ENCODE measurements at places on chromosomes 7 and 10. TPM values are rescaled to one million over a fixed set of nuclear protein-coding genes. Genes with fewer than 3 reads are reported as not detected.

- peaks cover 11% of the 10 kb centered on the region for H3K36me3 ChIP-seq
- no peak for DNase-seq
- peaks cover 27% of the 10 kb centered on the region for H3K4me1 ChIP-seq
- peak overlapping the region; percentile 12 for H3K27ac ChIP-seq
- no peak overlapping the region for H3K4me3 ChIP-seq
Observed at GRCh38 chr10:74047871-74048270, 50.0 kb downstream of the VCL start.

DNA sequence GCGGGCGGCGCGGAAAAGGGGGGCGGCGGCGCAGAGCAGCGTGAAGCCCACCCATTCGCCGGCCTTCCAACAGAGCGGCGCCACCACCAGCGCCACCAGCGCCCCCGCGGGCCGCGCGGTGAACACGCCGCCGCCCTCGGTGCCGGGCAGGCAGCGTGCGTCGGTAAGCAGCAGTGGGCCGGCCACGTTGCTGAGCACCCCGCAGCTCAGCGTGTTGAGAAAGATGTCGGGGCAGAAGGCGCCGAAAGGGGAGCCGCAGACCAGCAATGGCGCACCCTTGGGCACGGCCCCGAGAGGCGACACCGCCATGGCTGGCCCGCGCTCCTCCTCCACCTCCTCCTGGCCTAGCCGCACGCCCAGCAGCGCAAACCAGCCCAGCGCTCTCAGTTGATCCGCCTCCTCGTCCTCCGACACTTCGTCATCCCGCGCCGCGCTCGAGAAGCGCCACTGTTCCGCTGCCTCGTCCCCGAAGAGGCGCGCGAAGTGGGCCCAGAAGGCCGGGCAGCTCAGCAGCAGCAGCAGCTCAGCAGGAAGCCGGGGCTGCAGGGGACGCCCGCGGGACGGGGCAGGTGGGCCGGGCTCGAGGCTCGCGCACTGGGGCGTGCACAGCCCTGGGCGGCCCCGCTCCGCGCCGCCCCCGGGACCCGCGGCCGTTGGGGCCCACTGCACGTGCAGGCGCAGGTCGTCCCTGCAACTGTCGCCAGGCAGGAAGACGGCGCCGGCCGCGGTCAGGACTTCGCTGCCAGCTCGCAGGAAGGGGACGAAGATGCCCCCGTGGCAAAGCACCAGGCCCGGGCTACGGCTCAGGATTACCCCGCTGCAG, 623 bp downstream of the TYSND1 start:
- H3K27ac ChIP-seq = peak overlapping the region; percentile 87
- peak; percentile 73 for DNase-seq
- peaks cover 5% of the 10 kb centered on the region for H3K36me3 ChIP-seq
- no peaks in the 10 kb centered on the region for H3K27me3 ChIP-seq
- H3K4me3 ChIP-seq = peak overlapping the region; percentile 37

DNA sequence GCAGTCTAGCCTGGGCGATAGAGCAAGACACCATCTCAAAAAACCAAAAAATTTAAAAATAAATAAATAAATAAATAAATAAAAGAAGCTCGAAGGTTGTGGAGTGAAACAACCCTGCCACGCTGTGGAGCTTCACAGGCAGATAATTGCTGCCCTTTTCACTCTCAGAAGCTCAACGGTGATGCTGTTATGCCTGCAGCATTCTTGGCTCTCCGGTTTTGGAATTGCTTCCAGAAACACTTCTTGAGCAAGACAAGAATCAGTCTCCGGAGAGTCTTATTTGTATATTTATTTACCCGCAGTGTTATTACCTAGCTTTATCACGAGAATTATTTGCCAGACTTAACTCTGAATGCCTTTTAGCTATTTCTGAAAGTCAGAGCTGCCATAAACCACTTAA, 40.5 kb upstream of the UBE2H start:
- no peaks in the 10 kb centered on the region for H3K36me3 ChIP-seq
- H3K27ac ChIP-seq = no peak overlapping the region
- H3K4me1 ChIP-seq = no peaks in the 10 kb centered on the region
- H3K4me3 ChIP-seq = no peak overlapping the region

GRCh38 chr10:120607016-120607709, 150.1 kb downstream of the PLPP4 start:
- no peak overlapping the region for H3K27ac ChIP-seq
- DNase-seq = no peak
- H3K36me3 ChIP-seq = no peaks in the 10 kb centered on the region

- no peak overlapping the region for H3K4me3 ChIP-seq
- H3K27me3 ChIP-seq = no peaks in the 10 kb centered on the region
- no peak overlapping the region for H3K27ac ChIP-seq
- no peaks in the 10 kb centered on the region for H3K36me3 ChIP-seq
- peaks cover 7% of the 10 kb centered on the region for H3K4me1 ChIP-seq
Observed at GRCh38 chr7:103660455-103661371, 214.7 kb upstream of the SLC26A5 start.

- H3K36me3 ChIP-seq = no peaks in the 10 kb centered on the region
- no peak for DNase-seq
- H3K4me1 ChIP-seq = no peaks in the 10 kb centered on the region
- no peak overlapping the region for H3K4me3 ChIP-seq
- no peak overlapping the region for H3K27ac ChIP-seq
- H3K27me3 ChIP-seq = no peaks in the 10 kb centered on the region
Observed at GRCh38 chr7:41870461-41871138, 167.7 kb upstream of the INHBA start.

- no peaks in the 10 kb centered on the region for H3K36me3 ChIP-seq
- peaks cover 8% of the 10 kb centered on the region for H3K4me1 ChIP-seq
- no peaks in the 10 kb centered on the region for H3K27me3 ChIP-seq
- no peak overlapping the region for H3K4me3 ChIP-seq
- no peak overlapping the region for H3K27ac ChIP-seq
- no peak for DNase-seq
Observed at GRCh38 chr10:112653215-112653614, 206.2 kb downstream of the VTI1A start.

DNA sequence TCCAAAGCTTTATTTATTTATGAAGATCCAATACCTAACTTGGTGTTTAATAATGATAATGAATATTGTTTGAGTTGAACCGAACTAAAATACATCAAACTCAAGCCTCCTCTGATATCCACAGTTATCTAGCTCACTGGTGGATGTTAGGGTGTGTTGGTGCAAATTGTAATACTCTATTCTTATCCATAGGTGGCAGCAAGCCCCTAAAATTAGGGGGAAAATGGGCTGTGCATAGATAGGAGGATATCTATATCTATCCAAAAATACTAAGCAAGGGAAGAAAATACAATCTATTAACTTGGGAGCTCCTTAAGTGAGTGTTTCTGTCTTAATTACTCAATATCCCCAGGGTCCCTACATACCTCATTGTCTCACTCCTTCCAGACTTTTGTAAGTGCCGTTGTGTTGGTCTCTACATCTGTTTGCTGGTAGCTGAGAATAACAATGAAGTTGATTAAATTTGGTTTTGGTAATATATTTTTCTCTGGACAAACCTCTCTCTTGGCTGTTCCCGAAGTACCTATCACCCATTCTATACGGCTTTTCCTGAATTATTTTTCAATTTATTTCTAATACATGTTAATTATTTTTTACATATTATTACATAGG, 55.0 kb upstream of the VWDE start:
- peak; percentile 58 for DNase-seq
- no peaks in the 10 kb centered on the region for H3K27me3 ChIP-seq
- H3K27ac ChIP-seq = no peak overlapping the region
- no peak overlapping the region for H3K4me3 ChIP-seq
- H3K36me3 ChIP-seq = no peaks in the 10 kb centered on the region

Gene SFRP4
- 4.7 TPM for total RNA-seq

Gene PNLIPRP2
- total RNA-seq = not detected

Data from cardiac muscle cell (in vitro differentiated cells and primary cell).